ENCODE measurements at places on chromosomes 6 and 20. TPM values are rescaled to one million over a fixed set of nuclear protein-coding genes. Genes with fewer than 3 reads are reported as not detected.

The LRP11 gene
- 36.6 TPM for total RNA-seq

The TRAM2 gene
- total RNA-seq: 18.2 TPM

The TREM2 gene
- total RNA-seq: 2.6 TPM

DNA sequence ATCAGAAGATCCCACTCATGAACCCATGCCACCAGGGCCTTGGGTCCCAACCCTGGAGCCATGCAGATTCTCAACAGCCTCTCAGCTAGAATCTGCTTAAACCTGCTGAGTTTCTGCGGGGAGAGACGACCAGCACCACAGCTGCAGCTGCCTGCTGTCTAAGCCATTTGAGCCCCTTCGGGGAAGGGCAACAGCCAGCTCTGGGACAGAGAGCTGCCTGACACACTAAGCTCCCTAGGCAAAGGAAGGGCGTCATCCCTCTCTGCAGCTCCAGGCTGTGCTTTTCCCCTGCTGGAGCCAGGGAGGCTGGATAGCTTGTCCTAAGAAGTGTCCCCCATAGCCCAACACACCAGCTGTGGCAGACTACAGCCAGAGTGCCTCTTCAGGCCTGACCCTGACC lies 182.5 kb downstream of the OTOR start:
- DNase-seq: no peak

DNA sequence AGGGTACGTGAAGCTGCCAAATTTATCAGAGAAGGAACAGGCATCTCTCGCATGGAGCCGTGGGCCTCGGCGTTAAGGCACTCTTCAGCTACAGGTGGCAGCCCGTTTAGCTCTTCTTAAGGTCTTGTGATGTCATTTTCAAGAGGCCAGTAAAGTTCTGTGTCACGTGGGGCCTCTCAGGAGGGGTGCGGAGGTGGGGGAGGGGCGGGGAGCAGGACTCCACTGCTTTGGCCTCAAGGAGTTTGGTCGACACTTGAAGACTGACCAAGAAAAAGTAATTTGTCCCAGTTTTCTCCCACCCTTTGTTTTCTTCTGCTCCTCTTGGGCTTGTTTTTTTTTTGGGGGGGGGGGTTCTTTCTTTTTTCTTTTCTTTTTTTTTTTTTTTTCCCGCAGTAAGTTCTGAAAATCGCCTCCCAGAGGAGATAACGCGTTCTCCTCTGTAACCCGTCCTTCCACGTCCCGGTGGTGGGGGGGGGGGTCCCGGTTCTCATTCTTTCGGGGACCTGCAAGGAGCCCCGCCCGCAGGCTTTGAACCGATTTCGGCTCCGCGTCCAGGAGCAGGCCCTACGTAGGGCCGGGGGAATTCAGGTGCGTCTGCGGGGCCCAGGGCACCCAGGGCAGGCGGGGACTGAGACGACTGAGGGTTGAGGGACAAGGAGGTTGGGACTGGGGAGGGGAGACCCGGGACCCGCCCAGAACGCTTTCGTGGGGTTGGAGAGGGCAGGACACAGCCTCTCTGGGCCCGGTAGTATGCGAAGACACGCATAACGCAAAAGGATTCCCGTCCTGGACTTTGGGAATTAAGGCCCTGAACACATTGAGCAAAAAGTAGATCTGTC lies 26.0 kb downstream of the GPX6 start:
- peak; percentile 80 for DNase-seq

- DNase-seq: no peak
These were observed 73.4 kb upstream of the SRSF6 start for GRCh38 chr20:43384101-43384940.

DNA sequence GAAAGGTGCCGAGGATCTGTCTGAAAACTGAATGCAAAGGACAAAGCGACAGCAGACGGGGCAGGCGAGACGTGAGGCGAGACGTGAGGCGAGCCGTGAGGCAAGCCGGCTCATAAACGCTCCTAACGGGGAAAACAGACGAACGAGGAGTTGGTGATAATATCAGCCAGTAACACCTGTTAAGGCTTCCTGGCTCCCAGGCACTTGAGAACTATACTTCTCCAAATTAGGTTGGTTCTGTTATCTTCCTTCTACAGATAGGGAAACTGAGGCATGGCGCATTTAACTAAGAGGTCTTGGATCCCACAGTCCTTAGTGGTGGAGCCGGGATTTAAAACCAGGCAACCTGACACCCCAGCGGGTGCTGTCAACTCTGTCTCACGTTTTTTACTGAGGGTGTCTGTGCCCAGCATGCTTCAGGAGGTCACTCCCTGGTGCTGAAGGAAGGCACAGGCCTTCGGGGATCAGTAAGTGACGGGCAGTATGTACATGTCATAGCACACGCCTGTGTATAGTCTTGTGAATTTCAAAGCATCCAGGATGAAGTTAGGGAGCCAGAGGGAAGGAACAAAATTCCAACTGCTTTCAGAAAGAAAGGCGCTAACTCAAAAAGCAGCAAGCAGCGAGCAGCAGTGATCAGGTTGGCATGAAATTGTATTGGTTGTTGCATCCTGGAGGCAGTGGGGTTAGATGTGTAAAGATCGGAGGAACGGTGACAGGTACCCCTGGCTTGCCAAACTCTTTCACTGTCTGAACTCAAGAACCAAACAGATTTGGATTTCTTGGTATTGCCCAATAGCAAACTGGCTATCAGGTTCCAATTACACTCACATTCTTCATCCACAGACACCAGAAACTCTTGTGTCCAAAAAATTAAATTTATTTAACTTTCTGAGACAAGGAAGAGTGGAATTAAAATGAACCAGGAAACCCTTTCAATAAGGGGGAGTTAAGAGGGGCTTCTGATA lies 318.7 kb downstream of the THBS2 start:
- DNase-seq: no peak

GRCh38 chr6:108748055-108748454 lies 100.2 kb upstream of the ARMC2 start:
- DNase-seq: no peak

DNA sequence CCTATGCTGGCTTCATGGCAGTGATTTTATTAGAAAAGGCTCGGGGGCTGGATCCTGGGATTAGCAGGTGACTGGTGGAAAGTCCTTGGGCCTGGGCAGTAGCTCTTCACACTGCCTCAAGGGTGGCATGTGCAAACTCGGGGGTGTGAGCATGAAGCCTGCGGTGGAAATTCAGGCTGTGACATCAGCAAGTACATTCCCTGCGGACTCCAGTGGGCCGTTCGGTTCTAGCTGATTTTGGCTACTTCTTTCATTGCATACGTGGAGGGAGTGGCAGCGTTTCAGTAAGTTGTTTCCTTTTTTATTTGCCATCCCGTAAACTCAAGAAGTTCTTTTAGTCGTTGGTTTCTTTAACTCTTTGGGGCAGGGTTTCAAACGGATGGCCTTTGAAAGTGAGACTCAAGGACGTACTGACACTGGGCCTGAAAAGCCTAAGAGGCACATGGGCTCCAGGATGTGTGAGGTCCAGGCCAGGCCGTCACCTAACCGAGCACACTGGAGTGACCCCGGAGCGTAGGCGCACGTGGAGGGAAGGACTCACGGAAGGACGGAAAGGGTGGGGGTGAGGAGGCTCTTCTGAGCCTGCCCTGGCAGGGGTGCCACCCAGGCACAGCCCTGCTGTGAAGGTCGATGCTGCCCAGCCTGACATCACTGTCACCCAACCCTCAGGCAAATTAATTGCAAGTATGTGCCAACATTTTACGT lies 104.0 kb upstream of the FRMD1 start:
- peak; percentile 4 for DNase-seq

GRCh38 chr6:68008445-68008844 lies 626.6 kb upstream of the ADGRB3 start:
- no peak for DNase-seq

DNA sequence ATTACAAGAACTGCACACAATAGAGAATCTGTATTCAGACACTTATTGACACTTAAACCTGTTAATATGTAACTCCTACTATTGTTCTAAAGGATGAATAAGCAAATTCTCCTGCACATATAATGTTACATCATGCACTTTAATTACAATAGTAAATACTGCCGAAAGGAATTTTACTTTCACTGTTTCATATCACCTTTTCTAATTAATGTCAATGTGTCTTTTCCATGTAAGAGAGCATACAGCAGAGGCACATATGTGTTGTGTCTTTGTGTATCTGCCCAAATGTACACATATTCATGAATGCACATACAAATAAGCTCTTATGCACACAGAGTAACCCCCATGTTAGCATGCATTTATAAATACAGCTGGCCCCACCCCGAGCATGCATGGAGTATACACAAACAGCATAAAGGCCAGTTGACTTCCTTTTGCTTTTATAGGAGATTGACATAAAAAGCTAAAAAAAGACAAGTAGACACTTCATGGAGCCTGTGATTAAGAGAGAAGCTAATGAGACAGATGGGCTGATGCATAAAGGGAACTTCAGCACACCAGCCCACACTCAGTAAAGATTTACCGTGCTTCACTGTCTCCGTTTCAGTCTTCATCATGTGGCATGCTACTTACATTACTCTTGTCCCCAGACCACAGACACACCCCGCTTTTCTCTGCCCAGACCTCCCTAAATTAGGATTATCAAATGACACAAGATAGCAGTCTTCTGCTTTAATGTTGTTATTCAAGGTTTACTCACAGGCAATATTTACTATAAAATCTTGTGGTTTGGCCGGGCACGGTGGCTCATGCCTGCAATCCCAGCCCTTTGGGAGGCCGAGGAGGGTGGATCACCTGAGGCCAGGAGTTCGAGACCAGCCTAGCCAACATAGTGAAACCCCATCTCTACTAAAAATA lies 184.6 kb downstream of the ATXN1 start:
- DNase-seq: no peak

- DNase-seq: no peak
These were observed 58.1 kb downstream of the RNF217 start for GRCh38 chr6:125020385-125020784.

DNA sequence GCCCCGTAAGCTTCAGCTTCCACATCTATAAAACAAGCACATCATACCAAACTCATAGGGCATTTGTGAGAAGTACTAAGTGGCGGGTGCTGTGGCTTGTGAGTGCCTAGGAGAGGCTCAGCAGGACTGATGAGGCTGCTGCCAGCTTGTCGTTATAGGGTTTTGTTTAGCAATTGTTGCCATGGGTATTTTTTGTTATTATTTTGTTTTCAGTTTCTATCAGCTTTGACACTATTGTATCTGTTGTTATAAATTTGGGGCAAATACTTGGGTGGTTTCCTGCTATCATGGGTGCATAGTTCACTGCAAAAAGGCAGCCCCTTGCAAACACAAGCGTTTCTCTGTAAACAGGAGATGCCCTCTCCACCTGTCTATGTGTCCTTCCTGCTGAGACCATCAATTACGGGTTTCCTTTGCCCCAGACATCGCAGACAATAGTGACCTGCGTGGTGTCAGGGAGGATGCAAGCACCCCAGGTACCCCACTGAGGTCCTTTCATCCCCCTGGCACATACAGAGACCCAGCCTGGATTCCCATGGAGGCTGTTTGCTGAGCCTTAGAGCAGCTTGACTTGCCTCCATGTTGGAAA lies 3.1 kb upstream of the CCDC167 start:
- no peak for DNase-seq

DNA sequence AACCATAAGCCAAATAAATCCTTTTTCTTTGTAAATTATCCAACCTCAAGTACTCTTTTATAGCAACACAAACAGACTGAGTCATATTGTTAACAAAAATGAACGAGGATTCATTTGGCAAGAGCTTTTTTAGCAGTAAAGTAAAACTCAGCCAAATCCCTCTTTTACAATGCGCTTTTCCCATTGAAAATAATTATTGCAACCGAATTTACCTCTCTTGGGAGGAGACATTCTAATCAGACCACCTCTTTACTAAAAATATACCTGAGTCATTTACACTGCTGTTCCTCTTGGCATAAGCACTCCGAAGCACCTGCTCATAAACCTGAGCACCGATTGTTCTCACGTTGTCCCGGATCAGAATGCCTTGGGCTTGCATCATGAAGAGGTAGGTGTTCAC lies 57.4 kb downstream of the B4GALT5 start:
- DNase-seq: no peak

- no peak for DNase-seq
These were observed 436.6 kb downstream of the PRKN start for GRCh38 chr6:162290846-162291465.

- no peak for DNase-seq
These were observed 61.4 kb upstream of the MTRF1L start for GRCh38 chr6:153063936-153064335.
